ENCODE measurements at places on chromosomes 5 and 9.

DNA sequence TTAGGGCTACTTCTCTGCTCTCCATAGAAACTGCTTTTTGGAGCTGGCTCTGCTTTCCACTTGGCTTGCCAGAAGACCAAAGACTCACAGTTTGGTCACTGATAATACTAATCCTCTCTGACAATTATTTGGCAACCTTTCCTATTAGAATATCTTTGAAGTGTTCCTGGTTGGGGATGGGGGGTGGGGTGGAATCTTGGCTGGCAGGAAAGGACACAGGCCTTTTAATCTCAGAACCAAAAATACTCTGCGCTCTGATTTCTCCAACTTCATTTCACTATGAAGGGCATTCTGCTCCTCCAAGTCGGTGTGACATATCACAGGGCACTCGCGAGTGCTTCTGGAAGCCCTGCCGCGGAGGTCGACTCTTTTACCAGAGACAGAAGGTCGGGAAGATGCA is 1329.0 kb upstream of the WWC1 start:
- DNase-seq: no peak

- no peak for DNase-seq
Observed at GRCh38 chr9:95762322-95762721, 113.2 kb upstream of the ERCC6L2 start.

- no peak for DNase-seq
Observed at GRCh38 chr5:42216904-42217303, 206.3 kb upstream of the GHR start.

DNA sequence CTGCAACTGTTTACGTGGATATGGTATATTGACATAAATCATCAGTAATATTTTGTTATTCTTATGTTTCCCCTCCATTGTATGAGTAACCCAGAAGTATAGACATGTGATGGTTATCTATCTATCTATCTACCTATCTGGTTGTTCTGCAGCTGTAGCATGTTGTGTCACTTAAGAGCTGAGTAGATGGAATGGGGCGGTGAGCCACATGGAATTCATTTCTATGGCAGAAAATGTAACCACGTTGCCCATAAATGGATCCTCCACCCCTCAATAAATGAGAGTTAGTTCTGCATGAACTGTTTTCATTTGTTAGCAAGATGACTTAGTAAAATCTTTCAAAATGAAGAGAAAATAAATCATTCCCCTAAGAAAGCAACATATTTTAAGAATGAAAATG is 553.2 kb downstream of the MAT2B start:
- DNase-seq: no peak

GRCh38 chr9:84670138-84671041 is 861 bp downstream of the NTRK2 start:
- DNase-seq: no peak

- peak; percentile 86 for DNase-seq
Observed at GRCh38 chr5:151213803-151214613, 9.9 kb downstream of the CCDC69 start.

GRCh38 chr5:125708583-125708982 is 714.6 kb upstream of the GRAMD2B start:
- no peak for DNase-seq

- DNase-seq: no peak
Observed at GRCh38 chr9:93326056-93326455, 125.4 kb upstream of the FAM120A start.

DNA sequence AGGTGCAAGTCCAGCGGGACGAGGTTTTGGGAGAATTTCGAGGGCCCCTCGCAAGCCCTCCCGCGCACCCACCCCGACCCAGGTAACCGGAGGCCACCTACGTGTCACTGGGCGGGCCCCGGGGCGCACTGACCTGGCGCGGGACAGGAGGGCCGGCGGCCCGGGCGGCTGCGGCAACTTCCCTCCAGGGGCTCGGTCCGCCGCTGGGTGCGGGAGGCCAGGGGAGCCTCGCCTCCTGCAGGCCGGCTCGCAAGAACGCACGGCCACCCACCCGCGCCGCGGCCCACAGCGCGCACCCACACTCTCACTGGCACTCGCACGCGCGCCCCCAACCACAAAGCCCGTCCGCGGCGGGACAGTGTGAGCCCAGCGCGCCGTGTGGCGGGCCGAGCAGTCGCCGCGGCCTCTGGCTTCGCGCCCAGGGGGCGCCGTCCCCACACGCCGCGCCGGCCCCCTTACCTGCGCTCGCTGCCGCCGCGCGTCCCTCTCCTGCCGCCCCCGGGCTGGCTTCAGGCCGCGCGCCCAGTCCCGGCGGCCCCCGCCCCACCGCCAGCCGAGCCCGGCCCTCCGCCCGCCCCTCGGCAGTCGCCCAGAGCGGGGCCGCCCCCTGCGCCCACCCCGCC is 451 bp downstream of the LPAR1 start:
- DNase-seq: peak; percentile 40

DNA sequence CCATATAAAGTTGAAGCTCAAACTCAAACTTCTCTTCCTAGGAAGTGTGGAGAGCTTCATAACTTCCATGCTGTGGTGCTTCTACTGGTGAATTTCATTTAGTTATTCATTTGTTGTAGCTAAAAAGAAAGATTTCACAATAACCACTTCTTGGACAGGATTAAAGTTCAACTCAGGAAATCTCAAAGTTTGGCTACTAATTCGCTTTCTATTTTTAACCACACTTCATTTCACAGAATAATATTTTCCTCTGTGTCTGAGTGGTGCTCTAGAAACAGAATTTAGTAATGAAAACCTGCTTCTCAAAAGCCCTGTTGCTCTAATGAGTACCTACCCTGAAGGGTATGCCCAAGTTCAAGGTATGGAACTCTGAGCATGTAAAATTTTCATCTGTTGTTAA is 73.9 kb downstream of the ACTBL2 start:
- peak; percentile 81 for DNase-seq

GRCh38 chr5:53109056-53109442 is 508 bp downstream of the MOCS2 start:
- DNase-seq: peak; percentile 39

DNA sequence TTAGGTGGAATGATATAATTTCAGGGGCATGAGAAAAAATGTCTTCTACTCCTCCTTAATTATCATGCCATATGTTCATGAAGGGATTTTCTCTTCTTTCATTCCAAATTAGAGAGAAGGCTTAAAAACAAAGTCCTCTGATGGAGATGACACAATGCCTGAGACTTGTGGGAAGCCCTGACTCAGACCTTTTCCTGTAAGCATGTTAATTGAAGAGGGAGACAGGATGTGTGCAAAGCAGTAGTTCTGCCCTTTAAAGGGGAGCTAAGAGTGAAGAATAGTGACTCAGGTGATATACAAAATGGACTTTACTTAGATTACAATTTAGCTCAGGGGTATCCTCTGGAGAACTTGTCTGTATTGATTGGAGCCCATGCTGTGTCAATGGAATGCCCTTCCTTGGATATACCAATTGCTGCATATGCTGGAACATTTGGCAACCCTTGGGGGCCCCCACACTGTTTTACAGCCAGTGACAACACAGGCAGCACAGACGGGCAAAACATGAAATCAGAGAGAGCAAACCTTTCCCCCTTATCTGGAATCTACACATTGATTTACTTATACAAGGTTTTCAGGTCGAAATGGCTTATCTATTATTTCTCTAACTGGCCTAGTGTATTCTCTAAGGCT is 81.3 kb downstream of the IZUMO3 start:
- DNase-seq: peak; percentile 69

GRCh38 chr5:160787240-160787639 is 64.8 kb downstream of the ATP10B start:
- DNase-seq: peak; percentile 0

Measured in fibroblast of pulmonary artery (primary cell).